ENCODE measurements at places on chromosomes 5 and 9.

DNA sequence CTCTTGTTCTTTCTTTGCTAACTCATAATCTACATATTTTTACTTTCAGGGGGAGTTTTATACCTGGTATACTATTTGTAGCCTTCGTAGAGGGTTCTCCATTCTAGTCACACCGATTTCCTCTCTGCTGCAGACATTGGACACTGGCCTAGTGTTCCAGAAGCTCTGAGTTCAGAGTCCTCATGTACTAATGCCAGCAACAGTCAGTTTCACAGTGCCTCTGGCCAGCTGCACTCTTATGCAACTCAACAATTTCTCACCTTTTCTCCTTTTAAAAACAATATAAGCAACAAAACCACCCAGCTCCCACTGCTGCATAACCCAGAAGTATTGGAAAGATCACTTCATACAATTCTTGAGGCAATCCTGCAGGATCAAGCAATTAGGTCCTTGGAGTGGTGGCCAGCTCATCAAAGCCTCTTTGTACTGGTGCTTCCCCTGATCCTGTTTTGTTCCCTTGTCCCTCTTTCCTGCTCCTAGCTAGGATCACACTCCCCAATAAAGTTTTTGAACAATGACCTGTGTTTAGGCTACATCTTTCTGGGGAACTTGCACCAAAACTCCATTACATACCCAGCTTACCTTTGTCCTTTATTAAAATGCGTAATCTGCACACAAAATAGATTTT is 98.1 kb upstream of the TUT7 start:
- DNase-seq: no peak

GRCh38 chr5:75239681-75240080 is 3.0 kb upstream of the ANKRD31 start:
- DNase-seq: no peak

DNA sequence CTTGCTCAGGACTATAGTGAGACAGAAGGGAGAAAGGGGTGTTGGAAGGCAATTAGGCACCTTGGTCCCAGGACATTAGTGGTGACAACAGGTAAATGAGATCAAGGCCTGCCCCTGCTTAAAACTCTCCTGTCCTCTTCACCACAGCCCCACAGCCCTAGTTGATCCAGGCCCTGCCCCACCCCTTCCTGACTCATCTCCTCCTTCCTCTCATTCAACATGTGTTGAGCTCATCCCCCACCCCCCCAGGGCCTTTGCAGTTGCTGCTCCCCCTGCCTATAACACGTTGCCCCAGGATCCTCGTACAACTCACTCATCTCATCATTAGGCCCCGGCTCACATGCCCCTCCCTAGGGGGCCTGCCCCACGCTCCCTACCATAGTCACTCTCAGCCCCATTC is 66.8 kb downstream of the TSPAN17 start:
- DNase-seq: no peak

GRCh38 chr9:82188817-82189216 is 200.2 kb downstream of the SPATA31D1 start:
- DNase-seq: no peak

- no peak for DNase-seq
These were observed 95.5 kb downstream of the BARX1 start for GRCh38 chr9:93859431-93860215.

DNA sequence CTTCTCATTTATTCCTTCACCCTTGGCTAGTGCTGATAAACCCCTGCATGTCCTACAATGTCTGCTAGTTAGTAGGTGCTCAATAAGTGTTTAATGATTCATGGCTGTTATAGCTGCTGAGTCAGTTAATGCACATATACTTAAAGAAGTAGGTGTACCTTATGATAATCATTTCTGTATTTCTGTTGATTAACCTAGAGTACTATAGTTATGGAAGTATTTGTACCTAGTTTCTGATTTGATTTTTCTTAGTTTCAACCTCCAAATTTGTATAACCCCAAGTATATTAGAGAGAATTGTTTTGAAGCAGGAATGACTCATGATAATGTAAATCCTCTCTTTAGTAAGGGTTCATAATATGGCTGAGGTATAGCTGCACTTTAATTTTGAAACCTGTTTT is 8.9 kb downstream of the SMAD5 start:
- DNase-seq: no peak

- DNase-seq: no peak
These were observed 85.0 kb downstream of the PSD2 start for GRCh38 chr5:139880416-139881142.

DNA sequence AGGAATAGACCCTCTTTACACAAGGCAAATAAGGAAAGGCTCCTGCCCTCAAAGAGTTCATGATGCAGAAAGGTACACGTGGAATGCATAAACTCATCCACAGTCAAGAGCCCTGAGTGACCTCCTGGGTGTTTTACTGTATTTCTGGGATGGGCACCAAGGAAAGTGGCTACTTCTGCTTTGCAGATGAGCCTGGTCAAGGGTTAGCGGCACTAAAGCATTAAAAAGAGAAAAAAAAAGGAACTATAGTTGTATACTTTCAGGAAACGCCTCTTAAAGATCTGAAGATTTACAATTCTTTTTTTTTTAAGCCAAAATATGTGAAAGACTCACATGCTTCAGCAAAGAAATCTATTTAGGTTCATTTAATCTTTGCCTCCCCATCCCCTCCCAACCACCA is 366.2 kb upstream of the PDE4D start:
- DNase-seq: no peak

GRCh38 chr9:117809751-117810150 is 105.5 kb downstream of the TLR4 start:
- no peak for DNase-seq

- no peak for DNase-seq
These were observed 42.1 kb upstream of the OLFM1 start for GRCh38 chr9:135045264-135045927.

DNA sequence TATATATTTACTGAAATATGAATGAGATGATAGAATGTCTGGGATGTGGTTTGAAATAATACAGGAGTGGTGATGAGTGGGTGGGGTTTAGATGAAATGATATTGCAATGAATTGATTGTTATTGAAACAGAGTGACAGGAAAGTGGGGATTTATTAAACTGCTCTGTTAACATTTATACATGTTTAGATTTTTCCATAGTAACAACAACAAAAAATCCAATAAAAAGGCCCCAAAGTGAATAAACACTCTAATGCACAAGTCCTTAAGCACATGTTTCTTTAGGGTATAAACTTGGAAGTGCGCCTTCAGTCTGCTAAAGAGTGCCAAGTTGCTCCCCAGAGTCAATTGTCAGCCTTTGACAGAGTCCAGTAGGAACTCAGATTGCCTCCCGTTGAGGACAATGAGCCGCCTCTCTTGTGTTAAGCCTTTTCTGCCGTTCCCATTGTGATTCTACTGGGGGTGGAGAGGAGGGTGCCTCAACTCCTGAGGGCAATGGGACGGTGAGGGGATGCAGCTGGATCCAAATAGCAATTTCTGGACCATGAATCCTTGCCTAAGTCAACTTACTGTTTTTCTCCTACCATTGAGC is 112.3 kb downstream of the SLC28A3 start:
- no peak for DNase-seq

All from stimulated activated CD8-positive, alpha-beta memory T cell treated with anti-CD3 and anti-CD28 coated beads, Interleukin-2, amount 100 ng/mL, for 1 hour (primary cell).